ENCODE measurements at places on chromosomes 6 and 20. TPM values are rescaled to one million over a fixed set of nuclear protein-coding genes. Genes with fewer than 3 reads are reported as not detected.
A peak's percentile ranks its signal among the peaks of the same experiment; 100 is the strongest.

GRCh38 chr20:10074513-10074912 lies 39.7 kb downstream of the ANKEF1 start:
- no peak for DNase-seq

GRCh38 chr20:15618912-15619311 lies 954.3 kb downstream of the KIF16B start:
- DNase-seq: no peak

- DNase-seq: no peak
Measured at GRCh38 chr20:50957276-50957675, 1.1 kb downstream of the DPM1 start.

DNA sequence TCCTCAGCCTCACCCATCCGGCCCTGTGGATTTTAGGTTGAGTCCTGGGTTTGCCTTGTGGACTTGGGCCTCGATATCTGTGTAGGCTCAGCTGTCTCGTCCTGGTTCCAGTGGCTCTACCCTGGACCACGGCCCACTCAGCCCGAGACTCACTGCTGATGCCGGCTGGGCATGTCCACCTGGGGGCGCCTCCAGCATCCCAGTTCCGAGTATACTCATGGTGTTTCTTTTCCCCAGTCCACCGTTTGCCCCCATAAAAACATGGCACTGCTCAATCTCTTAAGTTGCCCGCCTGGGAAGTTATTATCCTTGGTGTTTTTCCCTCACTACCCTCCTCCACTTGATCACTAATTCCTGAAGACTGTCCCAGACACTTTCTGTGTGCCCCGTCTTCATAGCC lies 99.1 kb downstream of the ARID1B start:
- DNase-seq: peak; percentile 73

DNA sequence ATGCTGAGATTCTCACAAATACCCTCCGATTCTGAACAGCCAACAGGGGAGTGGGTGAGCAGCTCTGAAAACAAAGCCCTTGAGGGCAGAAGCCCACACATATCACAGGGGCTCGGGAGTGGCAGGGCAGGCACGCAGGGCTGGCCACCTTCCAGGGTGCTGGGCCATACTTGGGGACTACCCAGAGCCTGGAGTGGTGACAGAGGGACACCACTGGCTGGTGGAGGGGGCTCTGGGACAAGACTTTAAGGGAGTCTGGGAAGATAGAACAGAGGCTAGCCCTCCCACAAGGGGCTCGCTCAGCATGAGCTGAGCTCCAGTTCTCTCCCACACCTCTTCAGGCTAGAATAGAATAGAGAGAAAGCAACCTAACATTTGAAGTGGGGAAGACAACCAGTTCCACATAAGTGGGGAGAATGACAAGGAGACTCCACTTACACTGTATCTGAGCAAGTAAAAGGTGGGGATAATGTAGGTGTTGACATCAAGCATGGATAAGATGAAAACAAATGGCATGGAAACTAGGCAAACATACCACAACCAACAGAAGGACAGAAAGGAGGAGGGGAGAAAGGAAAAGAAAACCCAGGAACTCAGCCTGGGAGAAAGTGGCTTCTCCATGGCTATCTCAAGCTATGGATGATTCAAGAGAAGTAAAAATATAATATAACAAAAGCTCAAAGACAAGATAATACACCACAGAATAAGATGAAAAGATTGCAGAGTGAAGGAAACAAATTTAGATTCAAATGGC lies 7.0 kb downstream of the PPIL1 start:
- DNase-seq: no peak

- no peak for DNase-seq
Measured at GRCh38 chr6:122791310-122791679, 2.2 kb downstream of the SMPDL3A start.

DNA sequence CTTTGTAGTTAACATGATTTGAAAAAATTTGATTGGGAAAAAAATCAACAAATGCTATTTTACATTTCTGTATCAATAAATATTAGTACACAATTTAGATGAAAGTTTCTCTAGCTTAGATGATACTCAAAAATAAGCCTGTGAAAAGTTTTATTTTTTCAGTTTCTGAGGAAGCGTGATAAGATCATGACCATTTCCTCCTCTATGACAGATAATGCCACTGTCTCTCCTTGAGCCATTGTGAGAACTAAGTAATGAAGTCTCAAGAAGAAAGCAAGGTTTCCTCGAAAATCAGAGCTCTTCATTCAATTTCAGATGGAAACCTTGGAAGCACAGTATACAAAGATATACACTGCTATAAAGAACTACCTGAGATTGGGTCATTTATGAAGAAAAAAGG lies 395.0 kb downstream of the HDGFL1 start:
- no peak for DNase-seq

GRCh38 chr20:25576783-25577530 lies 8.4 kb downstream of the NINL start:
- DNase-seq: no peak

DNA sequence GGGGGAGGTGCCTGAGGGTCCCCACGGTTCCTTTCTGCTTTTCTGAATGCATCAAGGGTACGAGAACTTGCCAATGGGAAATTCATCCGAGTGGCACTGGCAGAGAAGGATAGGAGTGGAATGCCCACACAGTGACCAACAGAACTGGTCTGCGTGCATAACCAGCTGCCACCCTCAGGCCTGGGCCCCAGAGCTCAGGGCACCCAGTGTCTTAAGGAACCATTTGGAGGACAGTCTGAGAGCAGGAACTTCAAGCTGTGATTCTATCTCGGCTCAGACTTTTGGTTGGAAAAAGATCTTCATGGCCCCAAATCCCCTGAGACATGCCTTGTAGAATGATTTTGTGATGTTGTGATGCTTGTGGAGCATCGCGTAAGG lies 226.4 kb downstream of the SMOC2 start:
- no peak for DNase-seq

GRCh38 chr6:167719920-167720319 lies 106.8 kb upstream of the AFDN start:
- DNase-seq: no peak

- DNase-seq: no peak
Measured at GRCh38 chr6:170235391-170236125, 55.3 kb downstream of the DLL1 start.

DNA sequence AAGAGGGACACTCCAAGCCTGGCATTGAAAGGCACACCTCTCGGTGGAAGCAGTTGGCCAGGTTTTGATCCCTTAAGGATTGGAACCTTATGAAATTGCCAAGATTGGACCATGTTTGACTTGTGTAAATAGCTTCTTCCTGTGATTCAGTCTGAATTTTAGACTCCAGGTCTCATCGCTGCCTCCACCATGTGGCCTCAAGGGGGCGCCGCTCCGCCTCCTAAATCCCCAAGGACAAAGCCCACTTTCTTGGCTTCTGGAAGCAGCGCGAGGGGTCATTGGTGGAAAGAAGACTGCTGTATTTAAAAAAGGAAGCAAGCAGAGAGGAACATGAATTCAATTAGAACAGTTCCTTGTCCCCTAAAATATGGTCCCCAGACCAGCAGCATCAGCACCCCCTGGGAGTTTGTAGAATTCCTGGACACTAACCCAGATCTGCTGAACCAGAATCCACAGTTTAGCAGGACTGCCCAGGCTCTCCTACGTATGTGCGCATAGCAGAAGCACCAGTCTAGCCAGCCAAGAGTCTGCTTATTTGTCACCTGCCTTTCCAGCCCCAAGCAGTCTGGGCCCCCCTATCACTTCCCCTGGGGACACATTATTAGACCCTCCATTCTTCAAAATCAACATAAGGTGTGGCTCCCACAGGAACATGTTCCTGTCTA lies 108.5 kb downstream of the LY86 start:
- DNase-seq: peak; percentile 76

DNA sequence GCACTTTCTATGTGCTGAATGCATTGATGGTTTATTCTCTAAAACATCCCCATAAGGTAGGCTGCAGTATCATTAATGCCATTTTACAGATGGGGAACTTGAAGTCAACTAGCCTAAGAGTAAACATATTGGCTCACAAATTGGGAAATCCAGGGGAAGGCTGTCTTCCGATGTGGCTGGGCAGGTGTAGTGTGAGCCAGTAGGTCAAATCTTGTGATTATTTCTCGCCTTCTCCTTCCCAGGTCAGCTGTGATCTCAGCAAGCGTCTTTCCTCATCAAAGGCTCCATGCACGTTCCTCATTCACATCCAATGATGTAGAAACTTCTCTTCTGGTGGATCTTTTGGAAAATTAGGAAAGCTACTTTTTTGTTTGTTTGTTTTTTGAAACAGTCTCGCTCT lies 94.1 kb upstream of the SHLD1 start:
- no peak for DNase-seq

DNA sequence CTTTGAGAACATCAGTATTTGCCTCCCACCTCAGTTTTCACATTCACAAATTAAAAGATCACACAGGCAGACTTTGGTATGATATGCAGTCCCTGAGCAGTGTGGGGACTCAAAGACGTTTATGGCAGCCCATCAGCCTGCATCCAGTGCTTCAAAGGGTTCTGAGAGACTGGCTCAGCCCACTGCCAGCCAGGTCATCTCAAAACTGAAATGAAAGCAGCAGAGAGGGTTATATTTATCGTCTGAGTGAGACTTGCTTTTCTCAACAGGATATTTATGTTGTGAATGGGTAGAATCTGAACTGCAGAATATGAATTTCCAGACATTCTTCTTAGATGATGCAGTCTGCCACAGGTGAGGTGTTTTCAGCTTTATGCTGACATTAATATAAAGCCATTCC lies 159.8 kb downstream of the NRN1 start:
- no peak for DNase-seq

GRCh38 chr6:66556936-66557335 lies 849.9 kb upstream of the EYS start:
- no peak for DNase-seq

- DNase-seq: no peak
Measured at GRCh38 chr6:118679327-118679901, 28.0 kb upstream of the CEP85L start.

- peak; percentile 42 for DNase-seq
Measured at GRCh38 chr20:25081730-25082497, at the start of gene VSX1. Gene VSX1 (minus strand): TSS chr20:25082141. CDS start chr20:25082096, 45 bp downstream.

DNA sequence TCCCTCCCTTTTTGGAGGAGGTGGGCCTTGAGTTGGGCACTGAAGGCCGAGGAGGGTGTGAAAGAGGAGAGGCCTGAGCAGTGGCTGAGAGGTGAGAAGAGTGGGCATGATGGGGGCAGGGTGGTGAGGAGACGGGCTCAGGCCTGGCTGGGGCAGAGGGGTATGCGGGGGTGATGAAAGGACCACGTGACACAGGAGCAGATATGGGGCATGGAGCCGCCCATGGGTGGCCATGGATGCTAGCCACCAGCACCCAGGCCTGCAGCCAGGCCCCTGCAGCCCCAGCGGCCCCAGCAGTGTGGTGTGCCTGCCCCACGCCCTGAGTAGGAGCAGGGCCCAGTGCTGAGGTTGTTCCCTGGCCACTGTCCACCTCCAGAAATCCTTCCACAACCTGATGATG lies 26.5 kb downstream of the UQCC2 start:
- DNase-seq: no peak

DNA sequence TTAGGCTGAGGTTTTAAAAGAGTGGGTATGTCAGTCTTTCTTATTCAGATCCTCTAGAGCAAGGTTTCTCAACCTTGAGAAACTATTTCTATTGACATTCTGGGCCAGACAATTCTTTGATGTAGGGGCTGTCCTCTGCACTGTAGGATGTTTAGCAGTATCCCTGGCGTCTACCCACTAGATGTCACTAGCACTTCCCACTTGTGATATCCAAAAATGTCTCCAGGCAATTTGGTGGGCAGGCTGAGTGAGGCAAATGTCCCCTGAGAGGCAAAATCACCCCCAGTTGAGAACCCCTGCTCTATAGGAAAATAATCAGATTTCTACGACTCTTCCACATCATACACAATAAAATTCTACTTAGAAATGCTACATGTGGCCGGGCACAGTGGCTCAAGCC lies 7.7 kb upstream of the ZKSCAN8 start:
- peak; percentile 28 for DNase-seq

GRCh38 chr6:46014511-46015118 lies 1.0 kb downstream of the CLIC5 start:
- DNase-seq: peak; percentile 60

DNA sequence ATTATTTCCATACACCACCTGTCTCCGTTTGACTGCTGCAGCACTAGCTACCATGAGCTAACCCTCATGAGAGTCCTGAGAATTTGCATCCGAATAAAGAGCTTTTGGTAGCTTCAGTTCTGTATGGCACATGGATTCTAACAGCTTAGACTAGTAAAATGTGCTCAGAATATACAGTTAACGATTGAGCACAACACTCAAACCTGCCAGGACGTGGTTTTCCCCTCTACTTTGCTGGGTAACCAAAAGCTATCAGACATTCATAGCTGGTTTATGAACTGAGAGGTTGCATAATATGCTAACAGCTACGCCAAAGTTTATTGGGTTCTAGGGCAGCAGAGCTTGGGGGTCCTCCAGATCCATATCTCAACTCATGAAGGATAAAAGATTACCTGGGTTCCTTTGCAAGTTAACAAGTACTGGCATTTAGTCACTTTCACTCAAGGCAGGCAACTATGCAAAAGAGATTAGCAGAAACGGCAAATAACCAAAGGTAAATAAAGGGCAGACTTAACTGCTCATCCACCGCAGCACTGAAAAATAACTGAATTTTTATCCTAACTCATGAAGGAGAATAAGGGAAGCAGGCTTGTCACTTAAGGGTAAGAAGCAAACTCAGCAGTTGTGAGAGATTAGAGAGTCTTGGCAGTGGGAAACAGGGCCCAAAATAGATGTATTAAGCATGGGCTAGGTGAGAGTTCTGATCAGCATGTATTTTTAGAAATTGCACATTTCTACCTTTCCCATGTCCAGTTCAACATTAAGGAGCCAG lies 29.4 kb downstream of the NUDT3 start:
- DNase-seq: no peak

GRCh38 chr6:40517654-40518053 lies 69.5 kb downstream of the LRFN2 start:
- DNase-seq: no peak

DNA sequence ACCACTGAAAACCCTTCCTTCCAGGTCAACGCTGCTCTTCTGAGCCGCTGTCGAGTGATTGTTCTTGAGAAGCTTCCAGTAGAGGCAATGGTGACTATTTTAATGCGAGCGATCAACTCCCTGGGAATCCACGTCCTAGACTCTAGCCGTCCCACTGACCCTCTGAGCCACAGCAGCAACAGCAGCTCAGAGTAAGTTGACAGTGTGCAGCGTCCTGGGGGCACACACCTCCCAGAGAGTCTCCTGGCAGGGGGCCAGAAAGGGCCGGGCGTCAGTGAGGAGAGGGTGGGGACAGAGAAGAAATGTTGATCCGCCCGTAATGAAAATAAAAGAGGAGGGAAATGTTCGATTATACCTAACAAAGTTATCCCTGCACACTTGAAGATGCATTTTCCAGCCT lies 5.0 kb downstream of the WRNIP1 start:
- no peak for DNase-seq

PPP2R5D gene
- total RNA-seq: 57.7 TPM

CST2 gene
- not detected for total RNA-seq

NAA20 gene
- 48.1 TPM for total RNA-seq

ZNF391 gene
- total RNA-seq: 4.4 TPM

LPA gene
- total RNA-seq: 0.15 TPM

BMP5 gene
- total RNA-seq: not detected

LY6G5C gene
- total RNA-seq: 2.2 TPM

SOBP gene
- 3.8 TPM for total RNA-seq

UNC5CL gene
- 0.79 TPM for total RNA-seq

ACSS1 gene
- total RNA-seq: 0.61 TPM

SEL1L2 gene
- not detected for total RNA-seq

OVOL2 gene
- total RNA-seq: 6.4 TPM

HDAC2 gene
- total RNA-seq: 330 TPM

BNIP5 gene
- not detected for total RNA-seq

NRN1 gene
- not detected for total RNA-seq
